ENCODE measurements at places on chromosomes 12 and 14.

DNA sequence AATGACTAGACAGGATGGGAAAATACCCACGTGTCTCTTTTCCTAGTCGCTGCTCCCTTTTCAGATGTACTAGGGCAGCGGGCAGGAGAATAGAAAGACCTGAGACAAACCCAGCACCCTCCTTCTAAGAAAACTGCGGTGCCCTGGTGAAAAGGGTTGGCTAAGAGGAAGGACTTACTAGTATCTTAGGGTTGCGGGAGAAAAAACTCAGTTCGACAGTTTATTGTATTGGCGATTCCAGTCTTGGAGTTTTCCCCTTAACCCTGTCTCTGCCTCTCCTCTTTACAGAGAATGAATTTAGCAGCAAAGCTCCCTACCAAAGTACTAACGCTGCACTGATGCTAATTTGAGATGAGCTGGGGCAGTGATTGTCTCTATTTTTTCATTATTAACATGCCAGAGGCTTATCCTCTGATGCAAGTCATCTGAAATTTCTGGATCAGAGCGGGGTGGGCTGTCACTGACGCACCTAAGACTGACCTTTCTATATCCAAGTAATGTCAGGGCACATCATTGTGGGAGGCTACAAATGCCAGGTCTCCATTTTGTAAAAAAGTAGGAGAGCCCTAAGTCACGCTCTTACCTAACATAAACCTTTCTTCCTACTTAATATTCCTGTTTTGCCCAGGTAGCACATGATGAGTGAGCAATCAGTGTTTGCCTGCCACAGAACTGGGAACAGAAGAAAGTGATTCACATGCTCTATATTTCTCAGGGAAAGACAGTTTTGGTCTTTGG, 916 bp upstream of the PAWR start:
- DNase-seq = no peak

GRCh38 chr12:113650476-113650875, 178.8 kb upstream of the LHX5 start:
- DNase-seq = no peak

GRCh38 chr12:96501133-96501761, 11.9 kb downstream of the CFAP54 start:
- no peak for DNase-seq

DNA sequence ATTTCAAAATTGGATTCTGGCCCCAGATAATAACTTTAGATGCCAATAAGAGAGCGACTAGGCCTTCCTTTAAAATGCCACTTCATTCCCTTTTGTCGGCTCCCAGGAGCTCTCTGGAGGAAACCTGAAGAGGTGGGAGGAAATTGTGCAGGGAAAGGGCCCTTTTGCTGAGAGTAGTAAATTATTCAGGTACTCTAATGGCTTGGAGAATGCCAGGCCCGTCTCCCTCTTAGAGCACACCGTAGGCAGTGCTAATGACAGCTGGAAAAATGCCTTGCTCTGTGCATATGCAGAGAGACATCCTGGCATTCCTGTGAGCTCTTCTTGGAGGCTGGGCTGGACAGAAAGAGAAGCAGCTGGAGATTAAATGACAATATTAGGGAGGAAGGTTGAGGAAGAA, 115.0 kb upstream of the RPH3A start:
- DNase-seq = no peak

DNA sequence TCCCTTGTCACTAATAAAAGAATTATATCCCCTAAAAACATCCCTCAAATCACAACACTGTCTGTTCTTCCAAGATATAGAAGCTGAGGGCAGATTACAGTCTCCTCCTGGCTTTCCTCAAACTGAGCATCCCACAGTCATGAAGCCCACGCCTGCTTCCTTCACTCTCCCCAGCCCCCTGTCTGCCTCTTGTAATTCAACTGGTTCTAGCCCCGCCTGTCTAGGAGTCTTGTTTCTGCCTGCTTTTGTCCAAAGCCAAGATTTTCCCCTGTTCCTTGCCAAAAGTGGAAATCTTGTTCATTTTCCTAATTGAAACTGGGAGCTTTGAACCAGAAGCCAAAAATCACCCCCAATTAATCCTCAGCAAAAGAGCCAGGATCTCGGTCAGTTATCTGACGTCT, 35.9 kb upstream of the PWP1 start:
- peak; percentile 38 for DNase-seq

Measured in forelimb muscle (tissue), 1 donor.